Right cardiac atrium (tissue), 5 donors: ENCODE measurements at places on chromosomes 7 and 10. TPM values are rescaled to one million over a fixed set of nuclear protein-coding genes. Genes with fewer than 3 reads are reported as not detected.

MYOZ1 gene
- 72.6 TPM for polyA plus RNA-seq

CUBN gene
- 0.41 TPM for polyA plus RNA-seq

IFIT1B gene
- polyA plus RNA-seq: not detected

DRGX gene
- not detected for polyA plus RNA-seq

MCM10 gene
- polyA plus RNA-seq: 0.07 TPM

VWDE gene
- 6.1 TPM for polyA plus RNA-seq

INMT gene
- 103 TPM for polyA plus RNA-seq

CPVL gene
- polyA plus RNA-seq: 3.2 TPM

- DNase-seq: no peak
These were observed 35.2 kb downstream of the PANK1 start for GRCh38 chr10:89609833-89610346.

- no peak for DNase-seq
These were observed 164.1 kb upstream of the CDCA7L start for GRCh38 chr7:22109761-22110160.

- DNase-seq: no peak
These were observed 59.3 kb upstream of the TRIM8 start for GRCh38 chr10:102585026-102585425.

DNA sequence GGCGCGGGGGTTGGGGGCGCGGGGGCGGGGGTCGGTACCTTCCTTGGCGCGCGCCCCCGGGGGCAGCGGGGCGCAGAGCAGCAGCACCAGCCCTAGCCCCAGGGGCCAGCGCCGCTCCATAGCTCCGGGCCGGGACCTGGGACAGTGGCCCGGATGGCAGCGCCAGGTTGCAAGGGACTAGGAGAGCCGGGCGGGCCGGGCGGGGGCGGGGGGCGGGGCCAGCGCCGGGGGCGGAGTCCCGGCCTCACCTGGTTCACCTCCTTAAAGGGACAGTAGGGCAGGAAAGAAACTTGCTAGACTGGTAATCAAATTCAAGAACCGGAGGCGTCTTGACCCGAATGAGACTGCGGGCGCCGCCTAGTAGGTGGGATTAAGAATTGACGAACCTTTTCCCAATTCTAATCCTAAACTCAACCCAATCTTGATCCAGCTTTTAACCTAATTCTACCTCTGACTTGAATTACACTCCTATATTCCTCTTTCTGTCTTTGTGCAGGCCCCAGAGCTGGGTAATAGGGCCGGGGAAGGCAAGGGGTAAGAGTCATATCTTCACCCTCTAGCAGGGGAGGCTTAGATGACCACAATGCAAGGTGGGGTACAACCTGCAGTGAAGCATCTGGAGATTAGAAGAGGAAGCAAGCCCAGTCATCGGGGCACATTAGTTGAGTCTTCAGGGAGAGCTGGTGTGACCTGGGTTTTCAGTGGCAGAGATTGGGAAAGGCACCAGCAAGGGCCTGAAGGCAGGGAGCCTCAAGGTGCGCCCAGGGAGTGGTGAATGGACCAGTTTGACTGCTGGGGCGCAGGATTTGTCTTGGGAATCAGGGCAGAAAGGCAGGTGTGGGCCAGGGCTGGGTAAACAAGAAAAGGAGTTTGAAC is at the start of gene EPHA1:
Gene EPHA1, minus strand, starts transcription at position 171 of the 876 bp plus-strand sequence. Its CDS starts 51 bp downstream, at position 120.
- no peak for DNase-seq

GRCh38 chr7:155882596-155882995 is 70.3 kb upstream of the SHH start:
- no peak for DNase-seq

DNA sequence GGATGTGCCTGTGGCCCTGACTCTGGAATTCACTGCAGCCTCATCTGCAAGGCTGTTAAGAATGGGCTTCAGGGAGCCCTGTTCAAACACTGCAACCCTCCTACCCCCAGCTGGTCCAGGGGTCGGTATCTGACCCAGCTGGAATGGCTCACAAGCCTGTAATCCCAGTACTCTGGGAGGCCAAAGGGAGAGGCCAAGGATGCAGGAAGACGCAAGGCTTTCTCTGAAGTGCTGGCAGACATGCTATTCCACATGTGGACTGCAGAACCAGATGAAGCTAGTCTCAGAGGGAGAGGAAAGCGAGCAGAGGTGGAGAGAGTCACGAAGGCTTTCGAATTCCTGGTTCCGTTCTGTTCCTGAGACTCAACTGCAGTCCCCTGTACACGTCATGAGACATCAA is 45.0 kb downstream of the ESYT2 start:
- DNase-seq: no peak

DNA sequence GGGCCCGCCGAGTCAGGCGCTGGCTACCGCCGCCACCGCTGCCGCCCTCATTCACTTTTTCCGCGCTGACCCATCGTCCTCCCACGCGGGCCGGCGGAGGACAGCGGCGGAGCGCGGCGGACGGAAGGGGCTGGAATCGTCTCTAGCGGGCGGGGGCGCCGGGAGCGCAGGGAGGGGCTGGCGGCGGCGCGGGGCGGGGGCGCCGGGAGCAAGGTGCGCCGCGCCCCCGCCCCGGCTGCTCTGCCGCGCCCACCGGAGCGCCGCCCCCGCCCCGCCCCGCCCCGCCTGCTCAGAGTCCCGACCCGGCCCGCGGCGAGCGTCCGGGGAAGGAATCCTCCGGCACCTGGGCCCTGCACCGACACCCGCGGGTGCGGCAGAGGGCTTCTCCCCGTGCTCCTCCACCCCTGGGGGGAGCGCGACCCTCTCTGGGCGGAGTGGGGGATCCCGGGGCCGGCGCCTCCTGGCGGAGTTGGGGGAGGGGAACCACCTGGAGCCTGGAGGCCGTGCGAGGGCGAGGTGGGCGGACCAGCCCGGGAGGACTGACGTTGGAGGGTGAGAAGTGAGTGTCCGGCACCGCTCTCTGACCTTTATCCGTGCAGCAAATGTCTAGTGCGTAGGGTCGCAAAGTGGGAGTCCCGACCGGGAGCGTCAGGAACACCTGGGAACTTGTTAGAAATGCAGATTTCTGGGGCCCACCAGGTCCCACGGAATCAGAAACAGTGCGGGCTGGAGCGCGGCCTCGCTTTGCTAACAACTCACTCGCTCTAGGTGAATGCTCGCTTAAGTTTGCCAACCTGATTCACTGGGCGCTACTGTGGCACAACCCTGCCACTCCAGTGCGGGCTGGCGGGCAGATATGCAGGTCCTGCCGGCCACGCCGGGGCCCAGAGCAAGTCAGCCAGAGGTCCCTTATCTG is at the start of gene COBL:
Gene COBL, minus strand, starts transcription at position 144 of the 916 bp plus-strand sequence. CDS start 176 bp downstream, outside the sequence.
- peak; percentile 65 for DNase-seq

GRCh38 chr7:108311446-108312168 is 144.6 kb downstream of the NRCAM start:
- no peak for DNase-seq

DNA sequence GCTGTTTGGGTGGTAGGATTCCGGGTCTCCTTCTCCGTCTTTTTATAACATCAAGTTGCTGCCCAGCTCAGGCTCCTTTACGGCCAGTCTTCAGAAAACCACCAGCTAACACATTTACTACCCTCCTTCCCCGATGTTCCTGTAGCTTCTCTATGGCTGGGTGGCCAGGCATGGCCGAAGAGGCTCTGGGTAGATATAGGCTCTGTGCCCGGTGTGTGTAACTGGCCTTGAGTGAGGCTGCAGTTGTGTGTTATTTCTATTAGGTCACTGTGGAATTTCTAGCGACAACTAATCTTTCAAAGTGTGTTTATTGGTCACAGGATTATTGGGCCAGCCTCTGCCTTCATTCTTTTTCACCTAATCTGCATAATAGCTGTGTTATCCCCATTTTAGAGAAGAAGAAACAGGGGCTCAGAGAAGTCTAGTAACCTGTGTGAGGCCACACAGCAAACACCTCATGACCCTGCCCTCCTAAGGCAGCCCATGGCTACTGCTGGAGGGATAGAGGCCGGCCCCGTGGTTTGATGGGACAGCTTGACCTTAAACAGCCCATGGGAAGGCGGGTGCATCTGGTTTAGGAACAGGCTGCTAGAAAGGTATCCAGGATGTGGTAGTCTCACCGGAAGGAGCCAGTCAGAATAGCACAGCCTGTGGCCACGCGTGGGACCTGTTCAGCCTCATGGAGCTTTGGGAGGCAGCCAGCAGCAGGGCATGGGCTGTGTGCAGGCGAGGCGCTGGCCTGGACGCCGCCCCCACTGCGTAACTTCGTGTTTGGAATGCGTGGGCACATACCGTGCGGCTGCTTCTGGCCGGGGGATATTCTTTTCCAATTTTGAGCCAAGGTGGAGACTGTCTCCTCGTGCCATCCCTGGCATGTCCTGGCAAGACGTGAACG is 29.7 kb downstream of the HTRA1 start:
- no peak for DNase-seq

DNA sequence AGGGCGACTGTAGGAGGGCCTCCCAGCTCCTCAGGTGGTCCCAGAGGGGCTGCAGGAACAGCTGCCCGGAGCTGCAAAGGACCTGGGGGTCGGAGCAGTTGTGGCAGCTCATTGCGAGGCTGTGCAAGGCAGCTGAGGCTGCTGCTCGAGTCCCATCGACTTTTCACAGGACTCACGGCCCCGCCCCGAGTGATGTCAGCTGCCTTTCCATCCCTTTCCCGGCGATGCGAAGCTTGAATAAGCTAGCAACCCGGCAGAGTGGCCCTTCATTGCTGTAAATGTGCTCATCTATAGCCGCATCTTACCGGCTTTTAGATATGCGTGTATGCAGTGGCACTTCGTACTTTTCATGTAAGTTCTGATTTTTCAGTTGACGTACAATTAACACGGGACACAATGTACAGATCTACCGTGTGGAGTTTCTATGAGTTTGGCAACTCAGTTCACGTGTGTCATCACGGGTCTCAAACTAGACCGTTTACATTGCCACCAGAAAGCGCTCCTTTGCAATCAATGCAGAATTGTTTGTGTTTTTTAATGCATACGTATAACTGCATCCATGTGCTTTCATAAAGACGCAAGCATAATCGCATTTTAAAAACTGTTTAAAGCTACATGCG is at the start of gene CH25H:
Gene CH25H, minus strand, starts transcription at position 137 of the 620 bp plus-strand sequence. Its CDS starts 25 bp downstream, at position 112.
- DNase-seq: peak; percentile 90

GRCh38 chr10:132493756-132494290 is 43.8 kb upstream of the INPP5A start:
- DNase-seq: no peak

- DNase-seq: no peak
These were observed 196.7 kb downstream of the KLF6 start for GRCh38 chr10:3588346-3588745.

DNA sequence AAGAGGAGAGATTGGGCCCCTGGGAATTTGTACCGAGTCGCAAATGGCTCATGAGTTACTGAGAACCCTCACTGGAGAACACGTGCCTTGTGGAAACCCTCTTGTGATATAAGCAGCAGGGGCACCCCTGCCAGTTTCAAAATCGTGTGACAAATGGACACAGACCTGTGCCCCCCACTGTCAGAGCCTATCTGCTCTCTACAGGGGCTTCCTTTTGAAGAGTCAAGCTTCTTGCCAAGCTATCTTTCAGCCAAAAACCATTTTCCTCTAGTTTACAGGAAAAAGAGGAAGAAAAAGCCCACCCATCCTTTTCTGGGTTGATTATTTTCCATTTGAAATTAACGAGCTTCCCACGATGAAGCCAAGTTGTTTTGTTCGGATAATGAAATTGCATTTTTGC is 64.1 kb upstream of the MPP7 start:
- no peak for DNase-seq
